ENCODE measurements at places on chromosomes 3 and 15.
A peak's percentile ranks its signal among the peaks of the same experiment; 100 is the strongest.

GRCh38 chr15:101409621-101410020 is 79.9 kb downstream of the PCSK6 start:
- DNase-seq, result no peak

GRCh38 chr3:184156522-184156955 is 1.4 kb downstream of the DVL3 start:
- peak; percentile 63 for DNase-seq

DNA sequence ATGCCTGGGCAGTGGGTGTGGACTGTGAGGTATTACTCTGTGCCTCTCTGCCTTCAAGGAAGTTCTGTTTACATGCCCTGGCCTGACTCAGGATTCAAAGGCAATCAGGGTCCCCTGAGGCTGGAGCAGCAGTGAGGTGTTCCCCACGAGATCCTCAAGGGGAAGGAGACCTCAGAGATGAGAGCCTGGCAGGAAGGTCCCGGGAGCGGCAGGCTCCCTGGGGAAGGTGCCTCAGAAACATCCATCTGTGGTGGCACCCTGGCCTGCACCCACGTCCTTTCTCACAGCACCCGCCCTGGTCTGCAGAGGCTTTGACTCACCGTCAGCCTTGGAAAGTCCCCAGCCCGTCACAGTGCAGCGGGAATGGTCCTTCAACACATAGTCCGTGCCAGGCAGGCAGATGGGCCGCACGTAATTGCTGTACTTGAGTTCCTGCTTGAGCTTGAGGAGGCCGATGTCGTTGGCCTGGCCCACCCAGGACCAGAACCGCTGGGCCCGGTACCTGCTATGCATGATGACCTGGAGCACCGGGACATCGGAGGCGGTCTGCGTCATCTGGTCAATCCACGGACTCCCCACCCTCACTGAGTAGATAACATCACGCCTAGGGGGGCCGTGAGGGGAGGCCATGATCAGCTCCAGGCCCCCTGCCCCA is 3.6 kb downstream of the PRSS50 start:
- DNase-seq, result no peak

- DNase-seq, result no peak
Observed at GRCh38 chr15:42100021-42100800, 5.8 kb upstream of the PLA2G4D start.

DNA sequence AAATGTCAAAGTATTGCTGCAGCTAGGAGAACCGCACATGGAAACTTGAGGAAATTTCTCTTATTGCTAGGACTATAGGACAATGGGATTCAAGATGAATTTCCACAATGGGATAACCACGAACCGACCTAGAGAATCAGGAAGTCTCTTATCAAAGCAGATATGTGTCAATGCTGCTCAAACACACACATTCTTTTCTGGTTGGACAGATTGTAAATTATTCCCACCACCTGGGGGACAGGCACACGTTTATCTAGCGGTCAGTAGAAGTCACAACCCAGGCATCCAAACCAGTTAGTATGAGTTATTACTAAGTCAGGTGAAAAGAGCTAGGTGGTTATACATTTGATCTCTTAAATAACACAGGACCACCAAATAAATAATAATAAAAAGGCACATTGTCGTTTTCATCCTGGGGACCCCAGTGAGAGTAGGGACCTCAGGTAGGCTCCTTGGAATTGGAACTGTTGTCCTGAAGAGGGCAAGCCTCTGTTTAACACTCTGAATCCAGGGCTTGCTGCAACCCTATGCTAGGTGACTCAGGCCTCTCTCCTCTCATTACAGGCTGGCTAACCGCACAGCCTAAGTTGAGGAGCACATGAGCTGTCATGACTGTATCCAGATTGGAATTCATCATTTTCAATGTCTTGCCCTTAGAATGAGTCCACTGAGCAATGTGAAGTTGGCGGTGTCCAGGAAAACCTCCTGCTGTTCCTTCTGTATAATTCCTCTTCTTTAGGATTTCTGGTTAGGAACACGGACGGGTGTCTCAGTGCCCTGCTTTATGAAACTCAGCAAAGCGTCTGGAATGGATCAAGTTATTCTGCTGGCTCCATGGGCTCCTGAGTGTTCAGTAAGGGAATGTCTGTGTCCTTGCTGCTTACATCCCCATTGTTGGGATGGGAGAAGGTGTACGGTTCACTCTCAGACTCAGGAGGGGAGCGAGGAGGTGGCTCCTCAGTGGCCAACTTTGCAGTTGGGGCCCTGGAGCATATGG is 59.0 kb downstream of the CLEC3B start:
- no peak for DNase-seq

- DNase-seq, result no peak
Observed at GRCh38 chr15:78387246-78388037, 47.3 kb downstream of the CRABP1 start.

GRCh38 chr15:66815318-66815717 is 113.3 kb downstream of the SMAD6 start:
- no peak for DNase-seq

- DNase-seq, result no peak
Observed at GRCh38 chr3:98709441-98709840, 53.7 kb upstream of the ST3GAL6 start.

- DNase-seq, result peak; percentile 60
Observed at GRCh38 chr3:99663977-99664376, 25.6 kb downstream of the COL8A1 start.

DNA sequence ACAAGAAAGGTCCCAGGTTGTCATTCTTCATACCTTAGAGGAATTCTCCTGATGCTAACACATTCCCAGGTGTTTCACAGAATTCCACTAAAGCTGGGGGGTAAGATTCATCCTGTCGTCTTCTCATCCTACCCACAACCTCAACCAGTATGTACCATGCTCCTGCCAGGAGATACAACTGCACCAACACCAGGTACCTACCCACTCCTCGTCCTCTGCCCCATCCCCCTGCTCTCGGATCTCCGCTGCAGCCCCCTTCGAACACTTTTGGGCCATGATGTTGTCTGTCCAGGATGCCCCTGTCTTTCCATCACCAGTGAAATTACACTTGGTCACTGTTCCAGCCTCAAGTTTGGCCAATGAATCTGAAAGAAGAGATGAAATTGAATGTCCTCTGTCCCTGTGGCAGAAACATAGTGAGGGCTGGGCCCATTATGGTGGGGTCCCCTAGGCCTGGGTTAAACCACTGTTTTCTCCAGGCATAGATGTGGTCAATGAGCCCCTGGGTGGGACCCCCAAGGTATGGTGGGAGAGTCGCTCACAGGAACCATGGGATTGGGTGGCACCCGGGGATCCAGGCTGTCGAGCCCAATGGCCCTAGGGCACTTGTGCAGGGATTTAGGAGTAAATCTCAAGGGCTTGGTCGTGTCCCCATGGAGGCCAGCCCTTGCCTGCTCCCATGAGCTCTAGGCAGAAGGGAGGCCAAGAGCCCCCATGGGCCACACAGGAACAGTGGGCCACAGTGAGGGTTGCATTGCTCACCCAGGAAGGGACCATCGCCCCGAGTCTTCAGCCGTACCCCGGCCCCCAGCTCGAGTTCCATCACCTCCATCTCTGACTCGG is 9.4 kb upstream of the AP3S2 start:
- no peak for DNase-seq

GRCh38 chr15:72751751-72752455 is 31.7 kb downstream of the ADPGK start:
- DNase-seq, result no peak
